ENCODE measurements at places on chromosomes 5 and 9. TPM values are rescaled to one million over a fixed set of nuclear protein-coding genes. Genes with fewer than 3 reads are reported as not detected.

KCNV2 gene
- total RNA-seq = not detected

MIGA2 gene
- 30.9 TPM for total RNA-seq

LCN15 gene
- not detected for total RNA-seq

ACSL6 gene
- not detected for total RNA-seq

PCDHA3 gene
- 0.14 TPM for total RNA-seq
